ENCODE measurements at places on chromosomes 5 and 9.

DNA sequence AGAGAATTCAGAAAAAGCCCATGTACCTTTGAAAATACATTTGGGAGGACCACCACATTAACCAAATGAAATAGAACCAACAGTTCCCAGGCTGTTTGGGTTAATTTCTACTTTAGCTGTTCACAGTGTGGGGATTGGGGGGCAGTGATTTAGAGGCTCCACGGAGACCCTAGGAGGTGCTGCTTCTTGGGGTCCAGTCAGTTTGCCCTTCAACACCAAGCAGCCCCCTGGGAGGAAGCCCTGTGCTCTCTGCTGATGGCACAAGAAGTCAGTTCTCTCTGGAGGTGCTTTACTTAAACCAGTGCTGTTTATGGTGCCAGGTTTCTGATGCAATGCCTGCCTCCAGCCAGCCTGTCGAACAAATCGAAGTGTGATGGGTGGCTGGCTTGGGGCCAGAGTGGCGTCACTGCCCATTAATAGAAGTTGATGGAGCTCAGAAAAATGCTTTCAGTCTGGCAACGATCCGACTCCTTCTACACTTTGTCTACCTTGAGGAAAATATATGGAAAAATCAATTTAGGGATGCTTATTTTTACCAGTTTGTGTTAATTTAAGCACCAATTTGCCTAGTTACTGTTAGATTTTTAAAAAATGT is 134.0 kb downstream of the SNX18 start:
- peak; percentile 24 for DNase-seq

- DNase-seq = no peak
Observed at GRCh38 chr9:124721109-124721906, 49.8 kb downstream of the NR6A1 start.

- DNase-seq = no peak
Observed at GRCh38 chr9:120918931-120919842, 7.4 kb downstream of the TRAF1 start.

GRCh38 chr9:125509476-125509875 is 197.5 kb downstream of the MAPKAP1 start:
- no peak for DNase-seq

GRCh38 chr9:131578731-131579504 is 33.6 kb downstream of the PRRT1B start:
- no peak for DNase-seq

DNA sequence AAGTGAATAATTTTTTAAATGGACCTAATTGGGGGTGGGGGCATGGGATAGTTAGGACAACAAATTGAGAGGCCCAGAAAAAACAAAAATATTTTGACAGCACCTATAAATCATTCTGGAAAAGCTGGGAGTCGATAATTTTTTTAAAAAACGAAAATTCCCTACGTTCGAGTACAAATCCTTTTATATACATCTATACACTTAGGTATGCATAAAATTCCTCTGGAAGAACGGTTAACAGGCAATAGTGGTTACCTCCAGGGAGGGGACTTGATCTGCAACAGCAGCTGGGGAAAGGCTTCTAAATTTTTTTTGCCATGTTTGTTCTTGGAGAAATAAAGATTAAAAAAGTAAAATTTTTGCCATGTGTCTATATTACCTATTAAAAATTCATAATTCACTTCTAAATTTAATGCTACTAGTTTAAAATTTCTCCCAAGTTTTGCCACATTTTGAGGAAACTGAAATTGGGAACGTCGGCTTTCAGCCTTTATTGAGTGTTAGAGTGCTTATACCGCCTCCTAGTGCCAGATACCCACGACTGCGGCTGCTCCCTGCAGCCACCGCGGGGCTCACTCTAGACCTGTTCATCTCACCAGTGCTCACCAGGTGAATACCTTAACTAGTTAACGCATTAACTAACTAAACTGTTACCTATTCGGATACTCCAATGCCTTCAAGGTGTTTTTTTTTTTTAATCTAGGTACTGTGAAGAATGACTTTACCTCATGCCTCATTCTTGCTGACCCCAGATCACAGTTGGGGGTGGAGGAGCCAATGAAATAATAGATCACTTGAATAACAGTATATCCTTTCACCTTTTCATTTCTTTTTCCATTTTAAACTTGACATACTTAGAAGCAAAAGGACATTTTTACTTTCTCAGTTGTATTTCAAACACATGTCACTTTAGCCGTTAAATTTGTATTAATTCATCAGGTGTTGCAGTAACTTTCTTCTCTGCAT is 1.8 kb upstream of the BHMT start:
- DNase-seq = peak; percentile 59

GRCh38 chr5:170782438-170782837 is 1.1 kb upstream of the GABRP start:
- DNase-seq = peak; percentile 9

DNA sequence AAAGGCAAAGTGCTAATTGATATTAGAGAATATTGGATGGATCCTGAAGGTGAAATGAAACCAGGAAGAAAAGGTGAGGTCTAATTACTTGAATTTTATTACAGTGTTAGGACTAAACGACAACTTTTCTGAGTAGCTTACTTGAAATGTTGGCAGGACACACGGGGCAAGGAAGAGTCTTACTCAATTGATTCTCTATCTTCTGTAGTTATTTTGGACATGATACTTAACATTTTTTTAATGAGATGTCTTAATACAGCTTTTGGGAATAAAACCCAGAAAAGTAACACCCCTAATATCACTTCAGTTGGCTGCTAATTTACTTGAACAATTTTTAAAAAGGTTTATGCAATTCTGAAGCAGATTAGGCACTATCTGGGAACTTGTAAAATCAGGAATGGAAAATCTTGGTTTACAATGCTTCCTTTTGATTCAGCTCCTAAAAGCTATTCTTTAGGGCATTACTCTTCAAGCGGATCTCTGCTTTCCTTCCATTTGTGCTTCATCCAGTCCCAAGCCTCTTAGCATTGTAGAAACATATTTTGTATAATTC is 13.7 kb downstream of the SUB1 start:
- no peak for DNase-seq

- no peak for DNase-seq
Observed at GRCh38 chr5:89452081-89452480, 569.1 kb upstream of the MEF2C start.

- DNase-seq = no peak
Observed at GRCh38 chr9:15068261-15068660, 158.0 kb upstream of the FREM1 start.

GRCh38 chr5:27275345-27275744 is 237.0 kb upstream of the CDH9 start:
- no peak for DNase-seq

DNA sequence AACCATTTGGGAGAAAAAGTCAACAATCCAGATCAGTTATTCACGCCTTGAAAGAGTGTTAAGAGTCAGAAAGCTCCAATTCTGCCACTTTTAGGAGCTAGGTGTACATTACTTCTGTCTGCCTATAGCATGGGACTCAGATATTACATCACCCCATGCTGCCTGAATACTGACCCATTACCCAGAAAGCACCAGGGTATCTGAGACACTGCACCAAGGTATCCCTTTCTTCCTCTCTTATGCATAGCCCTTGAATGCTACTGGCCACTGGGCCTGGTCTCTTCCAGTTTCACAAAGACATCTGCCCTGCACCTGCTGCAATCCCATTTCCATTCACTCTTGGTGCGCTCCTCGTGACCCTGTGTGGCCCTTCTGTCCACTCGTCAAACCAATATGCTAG is 2.6 kb downstream of the STRBP start:
- DNase-seq = peak; percentile 32

DNA sequence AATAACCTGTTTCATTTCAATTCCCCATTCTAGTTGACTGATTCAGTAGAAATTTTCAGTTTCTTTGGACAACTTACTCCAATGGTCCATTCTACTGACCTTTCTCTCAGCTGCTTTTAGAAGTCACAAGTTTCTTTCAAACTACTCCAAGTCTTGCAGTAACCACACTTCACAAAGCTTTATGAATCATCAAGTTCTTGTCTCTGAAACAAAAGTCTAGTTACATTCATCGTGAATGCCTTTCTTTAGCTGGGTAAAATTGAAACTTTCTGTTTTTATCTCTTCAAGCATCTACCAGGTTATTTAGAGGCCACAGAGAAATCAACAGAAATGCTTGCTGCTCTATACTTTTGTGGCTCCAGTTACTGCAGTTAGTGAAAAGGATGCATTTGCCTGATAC is 405.4 kb downstream of the TMEM232 start:
- no peak for DNase-seq

GRCh38 chr9:97617939-97618416 is 15.2 kb downstream of the TSTD2 start:
- no peak for DNase-seq

DNA sequence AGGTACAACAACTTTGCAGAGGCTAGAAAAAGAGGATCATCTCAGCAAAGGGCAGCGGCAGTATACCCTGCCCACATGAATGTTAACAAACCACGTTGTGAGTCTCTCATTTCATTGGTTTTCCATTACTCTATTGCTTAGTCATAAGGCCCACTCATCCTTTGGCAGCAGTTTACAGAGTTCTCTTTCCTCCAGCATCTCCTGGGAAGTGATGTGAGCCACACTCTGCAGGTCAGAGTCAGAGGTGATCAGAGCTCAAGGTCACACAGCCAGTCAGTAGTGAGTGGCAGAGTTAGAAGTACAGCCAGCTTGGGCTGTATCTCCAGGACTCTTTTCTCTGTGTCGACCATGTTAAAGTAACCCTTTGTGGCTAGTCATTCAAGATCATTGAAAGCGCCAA is 599.6 kb upstream of the GRAMD2B start:
- DNase-seq = no peak

DNA sequence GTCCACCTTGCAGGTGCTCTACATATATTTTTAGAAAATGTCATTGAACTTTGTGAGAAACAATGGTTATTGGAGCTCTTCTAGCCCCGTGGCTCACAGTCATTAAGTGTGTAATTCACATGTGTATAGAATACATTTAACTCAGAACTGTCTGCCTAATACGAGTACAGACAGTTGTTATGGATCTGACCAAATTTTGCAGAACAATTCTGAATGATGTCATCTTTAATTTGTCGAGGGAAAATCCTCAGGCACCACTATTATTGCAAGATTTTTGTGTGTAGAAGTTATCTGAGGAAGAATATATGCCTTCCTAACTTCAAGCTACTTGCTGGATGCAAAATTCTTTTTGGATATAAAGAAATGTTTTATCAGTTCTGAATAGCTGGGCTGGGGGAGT is 216.9 kb downstream of the CD180 start:
- DNase-seq = no peak

DNA sequence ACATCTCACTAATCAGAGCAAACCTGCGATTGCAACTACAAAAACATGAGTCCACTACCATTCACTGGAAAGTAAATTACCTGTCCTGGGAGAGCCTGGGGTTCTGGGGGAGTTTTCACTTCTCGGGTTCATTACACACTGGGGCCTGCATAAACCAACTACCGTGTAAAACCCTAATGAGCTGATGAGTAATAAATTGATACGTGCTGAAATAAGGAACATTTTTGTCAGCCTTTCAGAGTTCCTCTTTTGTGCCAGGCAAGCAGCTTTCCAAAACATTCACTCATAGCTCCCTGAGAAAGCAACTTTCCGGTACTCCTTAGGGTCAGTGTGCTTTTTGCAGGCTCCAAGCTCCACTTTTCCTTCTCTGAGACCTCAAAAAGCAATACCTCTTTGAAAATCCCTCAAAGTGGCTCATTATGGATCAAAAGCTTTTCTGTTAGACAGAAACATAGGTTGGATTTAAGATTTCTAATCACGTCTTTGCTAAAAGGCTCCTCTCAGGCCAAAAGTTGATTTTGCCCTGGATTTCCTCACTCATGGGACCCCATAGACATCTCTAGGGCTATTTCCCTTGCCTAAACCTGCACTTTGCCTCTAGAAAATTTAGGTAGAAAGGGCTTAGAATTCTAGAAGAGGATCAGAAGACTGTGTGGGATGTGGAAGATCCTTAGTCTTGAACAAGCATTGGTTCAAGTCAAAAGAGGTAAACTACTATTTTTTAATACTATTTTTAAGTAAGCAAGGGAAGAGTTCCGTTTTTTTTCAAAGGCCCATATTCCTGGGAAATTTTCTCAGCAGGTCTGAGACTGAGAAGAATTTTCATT is 74.8 kb downstream of the ST8SIA4 start:
- DNase-seq = no peak

GRCh38 chr5:144202072-144202471 is 31.4 kb downstream of the KCTD16 start:
- DNase-seq = no peak

- DNase-seq = peak; percentile 80
Observed at GRCh38 chr9:130432796-130433167, 12.0 kb upstream of the ASS1 start.

- no peak for DNase-seq
Observed at GRCh38 chr5:152499814-152500535, 94.9 kb upstream of the NMUR2 start.

DNA sequence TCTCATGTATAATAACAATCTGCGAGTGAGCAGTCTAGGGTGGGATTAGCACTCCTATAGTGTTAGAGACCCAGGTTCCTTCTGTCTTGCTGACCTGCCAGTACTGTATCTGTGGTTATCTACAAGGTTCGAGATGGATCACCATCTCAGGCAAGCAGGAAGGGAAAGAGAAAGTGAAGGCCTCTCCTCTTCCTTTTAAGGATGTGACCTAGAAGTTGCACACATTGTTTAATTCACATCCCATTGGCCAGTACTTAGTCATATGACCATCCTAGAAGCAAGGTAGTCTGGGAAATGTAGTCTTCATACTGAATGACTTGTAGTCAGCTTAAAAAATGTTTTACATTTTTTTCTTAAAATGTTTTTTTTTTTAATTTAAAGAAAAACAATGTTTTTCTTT is 168.6 kb downstream of the CARTPT start:
- DNase-seq = peak; percentile 83

DNA sequence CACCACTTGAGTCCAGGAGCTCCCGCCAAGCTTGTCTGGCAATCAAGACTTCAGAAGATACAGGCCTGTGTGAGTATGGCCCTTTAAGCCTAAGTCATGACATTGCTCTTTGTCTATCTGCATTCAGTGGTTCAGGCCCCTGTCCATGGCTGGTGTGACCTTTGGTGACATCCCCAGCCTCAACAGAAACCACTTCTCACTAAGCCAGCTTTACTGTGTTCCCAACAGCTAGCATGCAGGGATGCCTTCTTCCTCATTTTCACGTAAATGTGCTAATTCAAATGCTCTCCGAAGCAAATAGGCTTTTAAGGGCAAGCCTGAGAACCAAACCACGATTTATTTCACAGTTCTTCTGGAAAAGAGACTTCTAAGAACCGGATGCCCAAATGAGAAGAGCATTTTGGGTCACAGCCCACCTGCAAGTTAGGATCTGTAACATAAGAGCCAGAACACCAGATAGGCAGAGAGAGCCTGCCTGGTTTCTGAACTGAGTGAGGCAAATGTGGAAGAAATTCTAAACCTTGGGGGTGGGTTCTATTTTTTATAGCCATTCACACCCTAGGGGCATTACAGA is 14.9 kb downstream of the CD180 start:
- no peak for DNase-seq

DNA sequence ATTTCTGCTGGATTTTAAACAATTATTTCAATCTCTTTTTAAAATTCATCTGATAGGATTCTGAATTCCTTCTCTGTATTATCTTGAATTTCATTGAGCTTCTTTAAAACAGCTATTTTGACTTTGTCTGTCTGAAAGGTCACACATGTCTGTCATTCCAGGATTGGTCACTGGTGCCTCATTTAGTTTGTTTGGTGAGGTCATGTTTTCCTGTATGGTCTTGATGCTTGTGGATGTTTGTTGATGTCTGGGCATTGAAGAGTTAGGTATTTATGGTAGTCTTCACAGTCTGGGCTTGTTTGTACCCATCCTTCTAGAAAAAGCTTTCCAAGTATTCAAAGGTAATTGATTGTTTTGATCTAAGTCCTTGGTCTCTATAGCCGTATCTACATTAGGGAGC is 39.1 kb downstream of the DENND4C start:
- DNase-seq = no peak
